Activated CD4-positive, alpha-beta T cell treated with anti-CD3 and anti-CD28 coated beads for 48 hours (primary cell): ENCODE measurements at places on chromosomes 1 and 21.
A peak's percentile ranks its signal among the peaks of the same experiment; 100 is the strongest.

DNA sequence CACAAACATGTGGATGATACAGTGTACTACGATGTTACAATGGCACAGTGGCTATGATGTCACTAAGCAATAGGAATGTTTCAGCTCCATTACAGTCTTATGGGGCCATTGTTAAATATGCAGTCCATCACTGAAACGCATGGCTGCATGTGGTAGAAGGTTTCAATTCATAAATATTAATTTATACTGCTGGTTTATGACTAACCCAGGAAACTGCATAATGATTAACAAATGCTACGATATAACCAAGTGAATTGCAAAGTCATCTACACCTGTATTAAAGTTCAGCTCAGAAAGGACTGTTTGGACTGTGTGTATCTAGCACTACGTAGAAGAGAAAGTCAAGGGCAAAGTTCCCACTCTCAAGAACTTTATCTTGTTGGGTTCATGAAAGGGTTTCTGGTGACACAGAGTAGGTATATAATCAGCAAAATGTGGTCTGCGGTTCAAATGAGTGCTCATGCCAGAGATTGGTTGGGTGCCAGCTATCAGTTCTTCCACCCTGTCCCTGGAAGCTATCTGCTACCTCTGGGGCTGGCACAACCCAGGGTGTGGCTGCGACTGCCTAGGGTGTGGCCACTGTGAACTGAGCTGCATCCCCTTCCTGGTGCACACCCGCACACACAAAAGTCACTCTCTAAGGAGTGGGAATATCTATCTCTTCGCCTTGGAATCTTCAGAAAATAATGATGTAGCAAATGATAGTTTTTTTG lies 14.8 kb downstream of the MGST3 start:
- no peak for DNase-seq

DNA sequence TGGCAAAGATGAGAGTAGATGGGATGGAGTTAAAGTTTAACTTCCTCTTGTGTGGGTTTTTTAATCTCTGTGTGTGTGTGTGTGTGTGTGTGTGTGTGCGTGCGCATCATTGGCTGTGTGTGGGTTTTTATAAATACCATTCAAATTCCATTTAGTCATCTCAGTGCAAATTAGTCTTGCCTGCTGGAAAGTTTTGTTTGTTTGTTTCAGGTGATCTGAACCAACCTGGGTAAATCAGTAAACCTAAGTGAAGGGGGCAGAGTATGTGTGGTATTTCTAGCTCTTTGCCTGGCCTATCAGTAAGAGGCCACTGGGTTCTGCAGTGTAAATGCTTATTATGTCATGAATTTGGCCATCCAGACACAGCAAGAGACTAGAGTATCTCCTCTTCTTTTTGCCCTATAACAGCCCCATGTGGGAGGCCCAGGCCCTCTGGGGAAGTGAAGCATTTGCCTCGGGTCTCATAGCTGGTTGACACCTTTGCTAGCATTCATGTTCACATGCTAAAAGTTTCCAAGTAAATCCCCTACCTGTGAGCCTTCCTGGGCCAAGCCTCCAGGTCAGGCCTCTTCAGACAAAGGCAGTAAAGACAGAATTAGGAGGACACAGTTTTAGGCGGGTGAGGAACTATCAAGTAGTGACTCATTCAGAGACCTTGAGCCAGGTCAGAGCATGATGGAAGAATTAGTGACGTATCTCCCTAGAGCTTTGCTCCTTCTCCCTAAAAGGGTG lies 14.7 kb downstream of the INTS3 start:
- DNase-seq = no peak

- no peak for DNase-seq
Measured at GRCh38 chr1:13570924-13571323, 12.7 kb upstream of the PDPN start.

- DNase-seq = no peak
Measured at GRCh38 chr1:41957568-41957967, 38.8 kb upstream of the HIVEP3 start.

DNA sequence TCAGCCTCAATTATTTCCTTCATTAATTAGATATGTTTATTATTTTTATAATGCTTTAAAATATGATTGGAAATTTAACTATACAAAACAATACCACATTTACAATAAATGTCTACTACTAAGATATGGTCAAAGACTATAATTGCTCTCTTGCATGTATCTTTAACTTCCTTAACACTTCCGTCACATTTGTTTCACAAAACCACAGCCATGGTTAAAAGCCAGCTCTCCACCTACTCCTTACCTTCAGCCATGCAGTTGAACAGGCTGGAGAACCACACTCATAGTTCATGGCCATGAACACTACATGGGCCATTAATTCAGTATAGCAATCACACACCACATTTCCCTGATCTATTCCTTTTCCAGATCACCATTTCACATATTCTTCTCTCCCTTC lies 72.2 kb downstream of the NME7 start:
- DNase-seq = no peak

DNA sequence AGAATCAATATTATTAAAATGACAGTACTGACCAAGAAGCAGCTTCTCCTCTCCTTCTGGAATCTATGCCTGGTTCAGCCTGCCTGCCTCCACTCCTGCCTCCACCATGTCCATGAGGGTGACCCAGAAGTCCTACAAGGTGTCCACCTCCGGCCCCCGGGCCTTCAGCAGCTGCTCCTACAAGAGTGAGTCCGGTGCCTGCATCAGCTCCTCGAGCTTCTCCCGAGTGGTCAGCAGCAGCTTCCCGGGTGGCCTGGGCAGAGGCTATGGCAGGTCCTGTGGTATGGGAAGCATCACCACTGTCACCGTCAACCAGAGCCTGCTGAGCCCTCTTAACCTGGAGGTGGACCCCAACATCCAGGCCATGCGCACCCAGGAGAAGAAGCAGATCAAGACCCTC lies 822.4 kb upstream of the NEGR1 start:
- DNase-seq = no peak

- DNase-seq = no peak
Measured at GRCh38 chr1:88401313-88401712, 282.8 kb upstream of the PKN2 start.

DNA sequence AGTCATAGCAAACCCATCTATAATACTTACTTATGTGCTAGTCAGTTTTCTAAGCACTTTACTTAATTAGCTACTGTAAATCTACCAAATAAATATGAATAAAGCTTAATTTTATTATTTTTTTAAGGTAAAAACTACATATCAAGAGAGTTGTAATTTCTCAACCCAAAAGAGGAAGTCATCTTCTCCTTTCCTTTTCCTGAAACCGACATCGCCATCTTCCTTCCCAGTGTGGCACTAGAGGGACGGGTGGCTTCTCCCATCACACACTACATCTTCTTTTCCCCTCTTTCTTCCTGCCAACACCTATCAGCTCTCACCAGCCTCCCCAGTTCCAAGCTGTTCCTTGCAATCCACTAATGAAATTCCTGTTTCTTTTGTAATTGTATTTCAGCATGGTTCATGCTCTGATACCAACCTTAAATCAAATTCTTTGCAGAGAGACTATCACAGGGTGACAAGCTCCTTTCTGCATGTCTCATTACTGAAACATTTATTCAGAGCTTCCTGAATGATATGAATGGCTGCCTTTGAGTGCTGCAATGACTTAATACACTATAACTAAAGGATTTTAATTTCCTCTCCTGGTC lies 251.6 kb upstream of the FAM78B start:
- no peak for DNase-seq

DNA sequence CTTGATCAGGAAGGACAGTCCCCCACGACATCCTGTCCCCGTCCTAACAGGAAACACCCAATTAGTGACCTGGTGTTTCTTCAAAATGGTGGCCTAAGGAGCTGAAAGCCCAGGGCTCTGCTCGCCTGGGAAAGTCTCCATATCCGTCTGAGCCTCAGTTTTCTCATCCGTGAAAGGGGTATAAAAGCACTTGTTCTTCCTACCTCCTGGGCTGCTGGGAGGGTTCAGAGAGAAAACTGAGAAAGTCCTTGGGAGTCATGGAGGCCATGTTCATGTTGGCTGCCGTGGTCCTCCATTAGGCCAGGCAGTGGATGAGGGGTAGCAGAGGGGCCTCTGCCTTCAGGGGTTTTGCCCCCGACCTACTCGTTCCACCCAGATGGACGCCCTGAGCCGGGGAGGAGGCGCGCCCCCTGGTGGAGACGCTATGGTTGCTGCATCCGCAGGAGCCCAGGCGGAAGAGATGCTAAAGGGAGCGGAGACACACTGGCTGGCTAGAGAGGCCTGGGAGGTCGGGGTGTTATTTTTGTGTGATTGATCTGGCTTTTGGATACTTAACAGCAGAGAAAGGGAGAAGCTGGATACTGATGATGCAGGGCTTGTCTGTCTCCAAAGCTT lies 113.5 kb downstream of the PRDM2 start:
- peak; percentile 74 for DNase-seq

DNA sequence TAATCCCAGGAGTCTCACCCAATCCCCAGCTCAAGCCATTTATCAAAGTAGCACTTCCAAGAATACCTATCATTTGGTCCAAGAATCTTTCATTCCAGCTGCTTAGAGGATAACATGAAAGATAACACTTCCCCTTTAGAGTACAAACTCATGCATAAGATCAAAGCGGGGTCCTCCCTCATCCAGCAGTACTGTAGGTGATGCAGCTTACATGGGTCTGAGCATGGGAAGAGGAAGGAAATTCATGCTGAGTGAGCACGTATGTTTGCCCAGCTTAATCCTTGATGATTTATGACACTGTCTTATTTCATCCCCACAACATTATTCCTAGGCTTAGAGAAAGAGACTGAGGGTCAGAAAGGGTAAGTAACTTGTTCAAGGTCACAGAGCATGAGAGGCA lies 167.1 kb upstream of the GJB5 start:
- DNase-seq = no peak

GRCh38 chr1:180248731-180249681 lies 18.9 kb downstream of the LHX4 start:
- DNase-seq = peak; percentile 41

DNA sequence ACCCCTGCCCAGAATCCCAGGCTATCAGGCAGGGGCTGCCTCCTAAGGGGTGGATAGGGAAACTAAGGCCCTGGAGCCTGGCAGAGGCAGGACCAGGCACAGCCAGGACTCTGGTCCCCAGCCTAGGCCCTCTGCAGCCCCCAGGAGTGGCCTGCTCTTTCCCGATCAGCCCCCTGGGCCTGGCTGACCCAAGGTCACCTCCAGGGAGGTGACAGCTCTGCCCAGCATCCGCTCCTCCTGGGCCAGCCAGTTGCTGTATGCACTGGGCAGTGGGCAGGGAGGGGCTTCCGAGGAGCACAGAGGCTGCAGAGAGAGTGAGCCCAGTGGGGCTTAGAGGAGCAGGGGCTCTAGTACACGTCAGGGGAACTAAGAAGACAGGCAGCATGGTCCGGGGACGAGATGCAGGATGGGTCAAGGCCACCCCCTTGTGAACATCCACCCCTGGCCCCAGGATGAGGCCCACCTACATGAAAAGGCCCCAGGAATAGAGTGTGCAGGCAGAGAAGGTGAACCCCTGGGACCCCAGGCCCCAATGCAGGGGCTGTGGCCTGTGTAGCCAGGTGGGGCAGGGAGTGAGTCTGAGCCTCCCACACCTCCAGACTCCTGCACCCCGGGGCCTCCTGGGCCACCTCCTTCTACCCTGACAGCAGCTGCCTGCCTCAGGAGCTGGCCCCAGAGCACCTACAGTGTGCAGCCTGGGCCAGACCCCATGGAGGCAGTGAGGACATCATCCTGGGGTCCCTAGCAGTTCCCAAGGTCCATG lies 32.8 kb downstream of the WNT9A start:
- DNase-seq = no peak

DNA sequence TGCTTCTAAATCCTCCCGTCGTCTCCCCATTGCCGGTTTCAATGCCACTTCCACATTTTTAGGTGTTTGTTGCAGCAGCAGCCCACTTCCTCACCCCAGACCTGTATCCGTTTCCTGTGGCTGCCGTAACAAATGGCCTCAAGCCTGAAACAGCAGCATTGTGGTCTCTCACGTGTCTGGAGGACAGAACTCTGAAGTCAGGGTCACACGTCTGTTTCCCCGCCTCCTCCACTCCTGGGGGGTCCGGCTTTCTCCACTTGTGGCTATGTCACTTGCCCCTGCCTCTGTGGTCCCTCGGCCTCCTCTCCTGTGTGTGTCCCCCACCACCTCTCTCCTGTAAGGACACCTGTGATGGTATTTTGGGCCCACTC lies 21.8 kb downstream of the TRPM2 start:
- DNase-seq = no peak

DNA sequence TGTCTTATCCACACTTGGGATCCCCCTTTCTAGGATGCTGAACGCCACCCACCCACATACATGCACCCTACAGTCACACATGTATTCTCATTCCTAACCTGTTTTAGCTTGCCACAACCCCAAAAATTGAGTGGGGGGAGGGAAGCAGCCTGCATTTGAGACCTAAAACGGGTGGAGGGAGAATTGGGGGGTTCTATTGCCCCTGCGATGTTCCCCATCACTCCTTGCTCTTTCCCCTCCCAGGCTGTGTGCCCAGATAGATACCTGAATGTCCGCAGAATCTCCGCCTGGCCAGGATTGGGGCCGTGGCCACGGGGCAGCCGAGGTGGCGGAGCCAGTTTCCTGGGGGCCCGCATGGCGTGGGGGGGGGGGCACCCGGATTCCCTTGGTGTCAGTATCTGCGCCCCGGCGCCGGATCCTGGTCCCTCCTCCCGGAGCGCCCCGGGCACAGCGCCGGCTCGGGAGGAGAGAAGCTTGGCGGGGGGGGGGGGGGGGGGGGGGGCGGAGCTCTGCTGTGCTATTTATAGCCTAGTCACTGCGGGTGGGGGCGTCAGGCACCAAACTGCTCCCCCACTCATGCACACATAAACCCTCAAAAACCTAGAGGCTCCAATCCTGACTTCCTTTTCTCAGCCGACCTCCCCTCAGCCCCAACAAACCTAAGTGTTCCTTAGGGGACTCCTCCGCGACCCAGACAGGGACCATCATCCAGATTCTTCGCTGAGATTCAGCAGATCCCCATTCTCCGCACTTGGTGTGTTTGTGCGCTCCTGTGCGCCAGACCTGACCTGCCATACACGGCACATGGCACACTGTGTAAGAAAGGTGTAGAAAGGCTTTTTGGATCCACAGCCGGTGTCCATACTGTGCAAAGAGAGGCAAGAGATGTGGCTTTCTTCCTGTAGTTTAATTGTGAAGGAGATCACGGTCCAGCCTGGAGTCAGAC lies 1.9 kb downstream of the ANKRD34A start:
- DNase-seq = peak; percentile 50
